Tibial nerve (tissue), 4 donors: ENCODE measurements at places on chromosomes 6 and 20. TPM values are rescaled to one million over a fixed set of nuclear protein-coding genes. Genes with fewer than 3 reads are reported as not detected.

The ACTR5 gene
- 14.7 TPM for total RNA-seq

The BLCAP gene
- 51.3 TPM for total RNA-seq

The VGLL2 gene
- not detected for total RNA-seq

The TLDC2 gene
- total RNA-seq = not detected

The DOK5 gene
- total RNA-seq = 11.3 TPM

The C6orf163 gene
- total RNA-seq = 4.5 TPM

The C6orf141 gene
- total RNA-seq = 5.0 TPM

The C20orf204 gene
- total RNA-seq = 14.4 TPM

The TREML1 gene
- 2.2 TPM for total RNA-seq

The TRERF1 gene
- total RNA-seq = 4.5 TPM

The COL19A1 gene
- total RNA-seq = 0.42 TPM

The SESN1 gene
- total RNA-seq = 112 TPM

The RIPOR2 gene
- total RNA-seq = 16.1 TPM

The VSX1 gene
- total RNA-seq = not detected

The OR2J3 gene
- not detected for total RNA-seq

The HLA-DPA1 gene
- 39.8 TPM for total RNA-seq

The LINC00237 gene
- not detected for total RNA-seq

The TREM2 gene
- 46.1 TPM for total RNA-seq

The ZBTB12 gene
- 3.1 TPM for total RNA-seq

The GTSF1L gene
- not detected for total RNA-seq

The OLIG3 gene
- total RNA-seq = not detected

The RSPO3 gene
- 22.7 TPM for total RNA-seq

The E2F3 gene
- 3.5 TPM for total RNA-seq

The TBC1D22B gene
- 8.4 TPM for total RNA-seq

The PTCRA gene
- total RNA-seq = not detected

The TBPL1 gene
- 4.8 TPM for total RNA-seq

The HDGFL1 gene
- total RNA-seq = 0.30 TPM

The ADGRF4 gene
- not detected for total RNA-seq

The COL11A2 gene
- 4.3 TPM for total RNA-seq

The PLN gene
- total RNA-seq = 11.7 TPM

The FOXS1 gene
- 9.8 TPM for total RNA-seq

The PRSS35 gene
- total RNA-seq = 2.6 TPM

The DEFB124 gene
- total RNA-seq = not detected

The MYBL2 gene
- total RNA-seq = not detected

The BIRC7 gene
- total RNA-seq = 53.1 TPM

The STX7 gene
- 53.4 TPM for total RNA-seq

The ENPP4 gene
- 13.8 TPM for total RNA-seq

The POFUT1 gene
- total RNA-seq = 49.4 TPM

The PGC gene
- total RNA-seq = not detected

The SLC22A2 gene
- total RNA-seq = not detected

The SLC12A5 gene
- not detected for total RNA-seq

The SLC44A4 gene
- total RNA-seq = 0.59 TPM

The BPIFB1 gene
- total RNA-seq = not detected

The TNFRSF6B gene
- total RNA-seq = 52.6 TPM
